ENCODE measurements at places on chromosomes 5 and 9.
A peak's percentile ranks its signal among the peaks of the same experiment; 100 is the strongest.

DNA sequence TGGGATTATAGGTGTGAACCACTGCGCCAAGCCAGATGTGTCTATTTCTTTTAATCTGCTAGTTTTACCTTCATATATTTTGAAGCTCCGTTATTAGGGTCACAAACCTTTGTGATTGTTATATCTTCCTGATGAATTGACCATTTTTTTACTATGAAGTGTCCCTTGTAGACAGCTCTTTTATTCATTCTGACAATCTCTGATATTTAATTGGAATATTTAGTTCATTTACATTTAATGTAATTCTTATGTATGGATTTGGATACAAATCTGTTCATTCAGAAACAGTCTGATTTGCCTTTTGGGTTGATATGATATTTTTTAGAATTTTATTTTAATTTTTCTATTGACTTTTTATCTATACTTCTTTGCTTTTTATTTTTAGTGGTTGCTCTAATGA lies 17.2 kb downstream of the ERCC6L2 start:
- no peak for DNase-seq

DNA sequence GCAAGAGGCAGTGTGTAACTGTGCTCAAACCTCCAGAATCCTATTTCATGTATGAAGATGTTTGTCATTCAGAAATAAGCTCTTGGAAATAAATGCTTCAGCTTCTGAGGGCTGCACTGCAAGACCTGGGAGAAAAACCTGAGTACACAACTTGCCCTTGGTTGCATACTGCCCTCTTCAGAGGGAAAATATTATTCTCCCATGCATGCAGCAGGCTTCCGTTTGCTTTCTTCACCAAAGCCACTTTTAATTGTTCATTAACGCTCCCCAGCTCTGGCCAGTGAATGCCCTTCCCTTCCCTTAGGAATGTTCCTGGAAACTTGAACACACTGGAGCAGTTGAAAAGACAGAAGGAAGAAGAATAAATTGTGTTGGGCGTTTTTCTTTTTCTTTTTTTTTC lies 2.5 kb upstream of the WHRN start:
- no peak for DNase-seq

DNA sequence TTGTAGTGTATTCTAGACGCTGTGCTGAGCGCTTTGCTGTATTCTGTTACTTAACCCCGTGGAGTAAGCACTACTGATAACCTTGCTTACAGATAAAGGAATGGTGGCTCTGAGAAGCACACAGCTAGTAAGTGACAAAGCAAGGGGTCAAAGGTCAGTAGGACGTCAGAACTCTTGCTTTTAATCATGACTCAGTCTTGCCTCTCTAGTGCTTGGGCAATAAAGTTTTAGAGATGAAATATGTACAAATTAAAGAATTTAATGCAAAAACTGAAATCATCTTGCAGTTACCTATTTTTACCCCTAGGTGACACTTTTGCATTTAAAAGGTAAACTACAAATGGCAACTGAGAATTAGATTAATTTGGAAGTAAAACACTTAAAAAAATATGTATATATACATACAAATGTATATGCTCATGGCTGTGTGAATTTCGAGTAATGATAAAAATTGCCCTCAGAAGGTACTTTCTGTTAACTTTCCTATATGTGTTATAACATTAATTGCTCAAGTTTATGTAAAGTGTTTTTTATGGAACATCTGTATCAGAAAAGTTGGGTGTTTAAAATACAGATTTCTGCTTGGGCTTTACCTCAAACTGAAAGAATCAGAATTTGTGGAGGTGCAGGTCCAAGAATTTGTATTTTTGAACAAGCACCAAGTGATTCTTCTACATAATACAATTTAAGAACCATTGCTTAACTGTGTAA lies 175.1 kb upstream of the DAB2 start:
- DNase-seq: no peak

- no peak for DNase-seq
Measured at GRCh38 chr9:7912037-7912535, 112.5 kb upstream of the DMAC1 start.

DNA sequence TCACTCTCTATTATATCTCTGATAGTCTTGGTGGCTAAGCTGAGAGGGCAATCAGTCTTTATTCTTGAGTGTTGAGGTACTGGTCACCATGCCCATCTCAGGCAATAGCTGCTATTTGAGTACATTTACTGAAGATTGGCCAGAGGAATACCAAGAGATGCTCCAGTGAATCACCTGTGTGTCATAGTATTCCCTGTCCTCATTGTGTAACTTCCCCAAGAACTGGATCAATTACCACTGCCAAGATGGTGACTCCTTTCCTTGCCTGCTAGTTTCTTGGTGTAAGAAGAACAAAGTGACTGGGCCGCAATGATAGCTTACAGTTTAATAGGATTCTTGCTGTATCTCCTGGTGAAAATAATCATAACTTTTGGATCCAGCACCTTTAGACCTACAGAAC lies 418.7 kb upstream of the KIF2A start:
- DNase-seq: no peak

DNA sequence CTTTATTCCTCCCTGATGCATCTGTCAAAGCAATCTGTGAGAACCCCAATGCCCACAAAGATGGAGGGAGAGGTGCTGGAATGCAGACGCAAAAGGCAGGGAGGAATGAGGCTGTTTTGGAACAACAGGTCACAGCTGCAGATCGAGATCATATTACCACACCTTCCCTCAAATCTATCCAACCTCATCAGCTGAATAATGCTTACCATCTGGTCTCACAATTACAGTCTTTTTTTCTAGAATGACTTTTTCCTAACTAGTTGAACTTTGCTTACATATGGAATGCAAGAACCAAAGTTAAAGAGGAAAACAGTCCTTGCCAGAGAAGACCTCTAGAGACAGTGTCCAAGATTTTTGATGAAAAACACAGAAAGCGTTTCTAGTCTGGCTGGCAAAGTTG lies 158.1 kb downstream of the LPAR1 start:
- DNase-seq: no peak

DNA sequence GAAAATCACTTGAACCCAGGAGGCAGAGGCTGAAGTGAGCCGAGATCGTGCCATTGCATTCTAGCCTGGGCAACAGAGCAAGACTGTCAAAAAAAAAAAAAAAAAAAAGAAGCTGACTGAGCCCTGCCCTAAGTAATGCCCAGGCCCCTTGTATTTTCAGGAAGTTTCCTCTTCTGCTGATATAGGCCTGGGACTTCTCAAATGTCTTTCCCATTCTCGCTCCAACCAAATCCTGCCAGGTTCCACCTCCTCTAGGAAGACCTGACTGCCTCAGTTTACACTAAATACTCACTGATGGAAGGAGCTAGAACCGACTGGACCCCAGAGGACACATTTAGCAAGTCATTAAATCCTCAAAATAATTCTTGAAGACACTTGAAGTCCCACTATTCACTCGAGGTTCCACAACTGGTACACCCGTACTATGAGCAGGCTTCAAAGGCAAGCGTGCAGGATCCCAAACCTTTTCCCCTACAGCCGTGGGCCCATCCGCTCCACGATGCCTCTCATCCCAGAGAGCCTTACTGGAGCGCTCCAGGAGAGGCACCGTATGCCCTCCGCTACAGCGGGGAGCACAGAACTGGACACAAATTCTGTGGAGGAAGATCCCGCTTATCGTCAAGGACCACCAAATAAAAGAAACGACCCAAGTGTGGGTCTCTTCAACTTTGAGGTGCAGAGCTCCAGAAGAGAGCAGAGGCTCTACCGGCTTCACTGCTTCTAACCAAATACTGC lies 676 bp downstream of the NOL6 start:
- DNase-seq: no peak

DNA sequence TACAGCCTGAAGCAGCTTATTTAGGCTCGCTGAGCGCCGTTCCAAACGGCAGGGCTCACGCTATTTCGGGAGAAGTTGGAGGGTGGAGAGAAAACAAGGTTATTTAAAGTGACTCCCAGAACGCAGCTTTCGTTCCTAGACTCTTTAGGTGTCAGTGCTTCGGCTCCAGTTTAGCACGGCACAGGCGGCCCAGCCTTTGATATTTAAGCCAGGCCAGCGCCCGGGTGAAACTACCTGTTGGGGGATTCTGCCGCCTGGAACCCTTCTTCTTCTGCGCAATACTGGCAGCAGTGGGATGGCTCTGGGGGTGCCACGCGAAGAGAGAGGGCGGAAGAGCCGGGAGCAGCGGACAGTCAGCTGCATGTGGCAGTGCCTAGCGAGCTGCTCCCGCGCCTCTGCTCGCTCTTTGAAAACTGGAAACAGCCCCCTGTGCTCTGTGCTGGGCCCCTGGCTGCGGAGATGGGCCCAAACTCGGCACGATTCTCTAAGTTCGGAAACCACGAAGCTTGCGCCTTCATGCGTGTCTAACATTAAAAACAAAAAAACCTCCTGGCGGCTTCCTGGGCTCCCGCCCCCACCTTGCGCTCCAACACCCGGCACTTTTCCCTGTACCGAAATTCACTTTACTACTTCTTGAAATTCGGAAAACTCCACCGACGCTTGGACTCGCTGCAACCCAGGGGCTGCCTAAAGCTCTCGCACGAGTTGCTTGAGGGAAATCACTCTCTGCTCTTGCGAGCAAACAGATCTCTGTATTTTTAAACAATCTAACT lies 34.6 kb upstream of the NFIB start:
- DNase-seq: no peak

GRCh38 chr5:17443333-17444130 lies 54.5 kb upstream of the TAF11L2 start:
- no peak for DNase-seq

- DNase-seq: no peak
Measured at GRCh38 chr9:132541051-132541450, 41.4 kb upstream of the BARHL1 start.

GRCh38 chr9:109122726-109123621 lies 3.2 kb upstream of the TMEM245 start:
- DNase-seq: no peak

- DNase-seq: no peak
Measured at GRCh38 chr5:119379096-119379495, 23.3 kb downstream of the TNFAIP8 start.

GRCh38 chr5:55276771-55277170 lies 30.7 kb downstream of the DHX29 start:
- DNase-seq: no peak

DNA sequence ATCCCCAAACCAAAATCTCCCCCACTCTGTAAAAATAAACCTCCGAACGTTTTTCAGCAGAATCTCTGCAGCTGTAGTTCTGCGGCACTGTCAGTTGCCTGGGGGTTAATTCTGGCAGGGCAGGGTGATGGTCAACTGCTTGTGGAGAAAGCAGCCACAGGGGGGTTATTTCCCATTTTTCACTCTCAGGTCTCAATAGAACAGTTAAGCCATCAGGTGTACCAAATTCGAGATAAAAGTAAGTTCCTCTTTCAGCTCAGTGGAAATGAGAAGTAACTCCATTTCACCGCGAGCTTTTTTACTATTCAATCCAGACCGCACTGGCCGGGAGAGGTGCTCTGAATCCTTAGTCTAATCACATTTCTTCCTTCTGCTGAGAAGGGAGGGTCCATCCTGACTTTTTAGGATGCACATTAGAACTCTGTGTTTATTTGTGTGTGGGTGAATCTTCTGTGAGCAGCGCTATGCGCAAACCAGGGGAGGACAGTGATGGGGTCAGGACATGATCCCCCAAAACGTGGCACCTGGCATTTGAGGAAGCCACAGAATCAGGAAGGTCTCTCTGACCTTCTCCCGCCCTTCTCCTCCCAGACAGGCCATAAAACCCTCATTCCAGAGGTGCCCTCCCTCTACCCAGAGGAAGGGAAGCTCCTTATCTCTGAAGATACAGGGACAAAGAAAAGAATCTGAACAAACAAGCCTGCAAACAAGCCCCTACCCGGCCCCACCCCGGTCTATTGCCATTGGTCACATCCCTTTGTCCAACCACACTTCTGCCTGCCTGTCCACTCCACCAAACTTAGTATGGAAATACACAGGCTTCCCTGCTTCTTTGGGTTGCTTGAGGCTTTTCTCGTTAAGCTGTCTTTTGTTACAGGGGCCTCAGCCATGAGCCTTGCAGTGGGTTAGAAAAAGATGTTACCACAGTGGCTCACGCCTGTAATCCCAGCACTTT lies 229.0 kb downstream of the ROR2 start:
- no peak for DNase-seq

- no peak for DNase-seq
Measured at GRCh38 chr5:84213212-84213611, 171.5 kb downstream of the EDIL3 start.

GRCh38 chr9:137387114-137387890 lies 35.7 kb downstream of the EXD3 start:
- peak; percentile 10 for DNase-seq

- DNase-seq: no peak
Measured at GRCh38 chr5:148988328-148988727, 74.5 kb downstream of the SH3TC2 start.
